ENCODE measurements at places on chromosomes 11 and 22. TPM values are rescaled to one million over a fixed set of nuclear protein-coding genes. Genes with fewer than 3 reads are reported as not detected.

The OR51Q1 gene
- not detected for total RNA-seq

The CSF2RB gene
- 4.2 TPM for total RNA-seq

The TMPRSS5 gene
- total RNA-seq = not detected

The RBM7 gene
- 24.8 TPM for total RNA-seq

The AGBL2 gene
- total RNA-seq = 2.2 TPM

The HOATZ gene
- total RNA-seq = not detected

GRCh38 chr11:202490-202889 is 4.7 kb downstream of the BET1L start:
- DNase-seq = no peak
- no peak overlapping the region for H3K27ac ChIP-seq
- H3K4me1 ChIP-seq = peaks cover 38% of the 10 kb centered on the region
- H3K27me3 ChIP-seq = no peaks in the 10 kb centered on the region
- H3K4me3 ChIP-seq = no peak overlapping the region

GRCh38 chr11:45301537-45302246 is 15.6 kb upstream of the SYT13 start:
- peak; percentile 11 for DNase-seq
- no peaks in the 10 kb centered on the region for H3K27me3 ChIP-seq
- no peak overlapping the region for H3K4me3 ChIP-seq
- no peaks in the 10 kb centered on the region for H3K4me1 ChIP-seq
- no peak overlapping the region for H3K27ac ChIP-seq

DNA sequence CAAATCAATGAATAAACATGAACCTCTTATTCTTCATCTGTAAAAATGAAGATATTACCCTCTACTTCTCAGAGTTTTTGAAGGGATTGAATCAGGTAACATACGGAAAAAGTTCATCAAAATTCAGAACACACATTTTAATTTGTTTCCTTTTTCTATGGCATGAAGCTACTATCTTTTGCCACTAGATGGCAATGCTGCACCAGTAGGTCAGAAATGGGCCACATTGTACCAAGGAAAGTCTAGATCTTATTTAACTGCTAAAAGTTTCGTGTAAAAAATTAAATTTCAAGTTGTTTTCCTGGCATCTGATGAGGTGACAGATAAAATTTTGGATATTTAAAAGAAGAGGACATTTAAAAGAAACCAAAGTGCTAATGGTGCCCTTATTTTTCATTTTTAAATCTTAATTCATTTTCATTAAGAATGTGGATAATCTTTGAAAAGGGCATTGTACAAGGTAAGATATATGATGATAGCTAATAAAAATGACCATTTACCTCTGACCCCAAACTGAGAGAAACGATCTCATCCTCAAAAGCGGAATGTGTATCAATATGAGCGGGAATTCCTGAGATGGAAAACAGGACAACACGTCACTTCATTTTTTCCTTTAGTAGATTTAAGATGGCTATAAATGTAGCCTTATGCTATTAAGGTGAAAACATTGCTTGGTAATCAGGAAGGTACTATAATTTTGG is 16.1 kb downstream of the ALKBH8 start:
- H3K36me3 ChIP-seq = no peaks in the 10 kb centered on the region
- no peak for DNase-seq
- H3K4me1 ChIP-seq = peaks cover 11% of the 10 kb centered on the region
- no peak overlapping the region for H3K27ac ChIP-seq
- no peak overlapping the region for H3K4me3 ChIP-seq

DNA sequence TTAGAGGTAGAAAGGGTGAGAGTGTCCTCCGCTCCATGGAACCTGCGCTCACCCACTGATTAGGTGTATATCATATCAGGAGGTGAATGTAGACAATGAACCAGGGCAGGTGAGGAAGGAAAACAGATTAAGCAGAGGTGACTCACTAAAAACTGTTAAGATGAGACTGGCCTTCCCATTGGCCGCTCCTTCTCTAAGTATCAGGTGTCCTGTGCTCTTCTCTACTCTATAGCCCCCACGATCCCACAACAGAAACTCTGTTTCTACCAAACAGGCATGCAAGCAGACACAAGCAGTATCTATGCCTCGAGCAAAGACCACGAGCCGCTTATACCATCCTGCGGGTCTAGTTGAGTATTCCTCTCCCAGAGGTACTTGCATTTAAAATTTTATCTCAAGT is 103.1 kb downstream of the SNX19 start:
- H3K4me1 ChIP-seq = no peaks in the 10 kb centered on the region
- no peaks in the 10 kb centered on the region for H3K36me3 ChIP-seq
- H3K27me3 ChIP-seq = no peaks in the 10 kb centered on the region
- no peak overlapping the region for H3K4me3 ChIP-seq
- no peak overlapping the region for H3K27ac ChIP-seq

- no peak overlapping the region for H3K27ac ChIP-seq
- no peaks in the 10 kb centered on the region for H3K27me3 ChIP-seq
- H3K4me3 ChIP-seq = no peak overlapping the region
Observed at GRCh38 chr11:72352859-72353551, 81.3 kb downstream of the CLPB start.

DNA sequence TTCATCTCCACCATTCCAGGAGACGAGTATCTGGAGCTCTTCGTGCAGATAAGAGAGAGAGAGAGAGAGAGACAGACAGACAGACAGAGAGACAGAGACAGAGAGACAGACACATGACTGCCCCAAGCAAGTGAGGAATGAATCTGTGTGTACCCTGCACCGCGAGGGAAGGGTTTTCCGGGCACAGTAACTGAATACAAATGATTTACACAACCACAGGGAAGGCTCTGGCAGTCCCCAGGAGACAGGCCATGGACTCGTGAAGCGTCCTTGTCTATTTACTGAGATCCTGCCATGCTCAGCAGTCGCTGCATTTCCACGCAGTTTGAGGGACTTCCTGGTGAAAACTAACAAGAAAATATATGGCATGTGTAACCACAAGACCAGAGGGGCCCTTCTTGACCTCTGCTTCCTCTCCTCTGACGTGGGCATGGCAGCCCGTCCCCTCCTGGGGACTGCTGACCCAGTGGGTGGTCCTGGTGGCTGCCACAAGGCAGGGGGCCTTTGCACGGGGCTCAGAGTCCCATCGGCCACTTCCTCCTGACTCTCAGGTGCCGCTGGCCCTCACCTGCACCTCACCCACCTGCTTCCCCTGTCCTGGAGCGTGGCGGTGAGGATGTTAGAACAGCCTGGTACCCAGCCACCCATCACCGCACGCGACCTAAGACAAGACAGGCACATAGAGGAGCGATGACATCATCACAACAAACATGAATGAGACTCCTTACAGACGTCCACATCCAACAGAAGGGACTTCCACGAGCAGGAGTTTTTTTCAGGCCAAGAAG is 75.9 kb downstream of the PHF21B start:
- no peak overlapping the region for H3K27ac ChIP-seq
- peaks cover 26% of the 10 kb centered on the region for H3K4me1 ChIP-seq
- H3K36me3 ChIP-seq = no peaks in the 10 kb centered on the region
- DNase-seq = no peak
- H3K27me3 ChIP-seq = no peaks in the 10 kb centered on the region
- no peak overlapping the region for H3K4me3 ChIP-seq

DNA sequence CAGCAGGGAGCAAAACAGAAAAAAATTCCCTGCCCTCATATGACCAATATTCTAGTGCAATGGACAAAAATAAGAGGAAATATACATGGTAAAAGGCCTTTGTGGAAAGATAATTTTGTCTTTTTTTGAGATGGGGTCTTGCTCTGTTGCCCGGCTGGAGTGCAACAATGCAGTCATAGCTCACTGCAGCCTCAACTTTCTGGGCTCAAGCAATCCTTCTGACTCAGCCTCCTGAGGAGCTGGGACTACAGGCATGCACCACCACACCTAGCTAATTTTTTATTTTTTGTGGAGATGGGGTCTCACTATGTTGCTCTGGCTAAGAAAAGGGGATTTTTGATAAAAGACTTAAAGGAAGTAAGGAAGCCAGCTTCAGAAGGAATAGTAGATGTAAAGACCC is 25.7 kb upstream of the DDX10 start:
- no peak overlapping the region for H3K4me3 ChIP-seq
- no peaks in the 10 kb centered on the region for H3K27me3 ChIP-seq
- no peak overlapping the region for H3K27ac ChIP-seq
- no peaks in the 10 kb centered on the region for H3K36me3 ChIP-seq
- no peaks in the 10 kb centered on the region for H3K4me1 ChIP-seq

DNA sequence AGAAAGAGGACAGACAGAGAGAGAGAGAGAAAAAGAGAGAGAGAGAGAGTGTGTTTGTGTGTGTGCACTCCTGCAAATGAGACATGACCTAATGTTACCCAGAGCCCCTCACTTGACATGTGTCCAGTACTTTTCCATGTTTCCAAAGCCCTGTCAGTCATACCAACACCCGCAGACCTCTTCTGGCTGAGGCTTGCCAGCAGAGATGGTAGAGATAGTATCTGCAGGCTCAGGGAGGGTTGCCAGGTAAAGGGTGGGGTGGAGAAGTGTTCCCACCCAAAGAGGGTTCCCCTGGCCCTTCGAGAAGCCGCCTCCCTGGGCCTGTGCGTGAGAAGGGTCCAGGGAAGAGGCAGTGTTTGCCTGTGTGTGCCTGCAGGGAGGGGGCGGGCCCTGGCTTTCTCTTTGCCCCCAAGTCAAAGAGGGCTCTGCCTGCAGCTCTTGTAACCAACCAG is 40.7 kb downstream of the POU2F3 start:
- no peak overlapping the region for H3K4me3 ChIP-seq
- H3K4me1 ChIP-seq = peaks cover 14% of the 10 kb centered on the region
- H3K36me3 ChIP-seq = no peaks in the 10 kb centered on the region
- DNase-seq = no peak

- no peak overlapping the region for H3K27ac ChIP-seq
- H3K36me3 ChIP-seq = no peaks in the 10 kb centered on the region
- H3K4me1 ChIP-seq = no peaks in the 10 kb centered on the region
Observed at GRCh38 chr11:12963792-12964536, 45.2 kb upstream of the RASSF10 start.

All from vagina (tissue), 2 donors.